RWPE1 (cell line): ENCODE measurements at places on chromosomes 11 and 22.
A peak's percentile ranks its signal among the peaks of the same experiment; 100 is the strongest.

DNA sequence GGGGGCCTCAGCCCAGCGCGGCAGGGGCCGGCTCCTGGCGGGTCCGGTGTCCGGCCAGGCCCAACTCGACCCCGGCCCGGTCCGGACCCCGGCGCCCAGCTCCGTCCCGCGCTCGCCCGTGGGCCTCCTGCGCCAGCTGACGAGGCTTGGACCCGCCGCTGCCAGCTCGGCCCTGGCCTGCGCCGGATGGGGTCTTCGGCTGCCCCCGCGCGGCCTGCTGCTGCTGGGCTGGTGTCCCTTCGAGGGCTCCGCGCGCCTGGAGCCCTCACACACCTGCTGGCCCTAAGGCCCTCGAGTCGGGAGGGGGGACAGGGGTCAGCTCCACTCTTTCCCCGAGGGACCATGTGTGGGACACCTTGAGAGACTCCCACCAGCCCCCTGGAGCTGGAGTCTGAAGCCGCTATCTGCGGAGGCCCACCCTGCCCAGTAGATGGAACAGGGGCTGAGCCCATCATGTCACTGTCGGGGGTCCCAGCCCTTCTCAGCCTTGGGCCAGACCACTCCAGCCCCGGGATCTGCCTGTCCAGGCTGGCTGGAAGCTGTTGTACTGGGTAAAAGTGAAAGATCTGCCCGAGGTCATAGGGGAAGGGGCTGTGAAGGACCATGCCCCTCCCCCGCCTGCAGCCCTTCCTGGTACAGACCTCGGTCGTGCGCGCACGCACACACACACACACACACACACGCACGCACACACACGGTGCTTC lies 768 bp upstream of the CDKN1C start:
- no peak for DNase-seq

GRCh38 chr11:65537620-65538231 lies 12.8 kb downstream of the SCYL1 start:
- no peak for DNase-seq

- DNase-seq: no peak
These were observed 1.4 kb upstream of the MS4A14 start for GRCh38 chr11:60394666-60395380.

- DNase-seq: no peak
These were observed 21.1 kb downstream of the OR5P2 start for GRCh38 chr11:7775689-7776088.

DNA sequence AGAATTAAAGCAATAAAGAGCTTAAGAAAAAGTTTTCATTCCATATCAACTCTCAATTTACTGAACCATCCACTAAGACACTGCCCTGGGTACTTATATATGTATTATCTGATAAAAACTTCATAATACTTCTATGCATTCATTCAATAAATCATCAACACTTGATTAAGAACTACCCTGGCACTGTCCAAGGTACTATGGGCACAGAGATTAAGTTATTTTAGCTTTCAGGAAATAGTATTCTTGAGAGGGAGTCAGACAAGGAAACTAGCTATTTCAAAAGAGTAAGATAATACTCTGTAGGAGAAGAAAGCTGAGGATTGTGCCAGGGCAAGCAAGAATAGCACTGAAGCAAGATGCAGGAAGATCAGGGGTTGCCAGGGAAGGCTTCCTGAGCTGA lies 640.8 kb downstream of the FAM181B start:
- DNase-seq: no peak

GRCh38 chr22:50058906-50059880 lies 1.1 kb upstream of the TTLL8 start:
- DNase-seq: peak; percentile 15
